ENCODE measurements at places on chromosomes 1 and 21.

GRCh38 chr1:181179987-181180365, 91.5 kb downstream of the IER5 start:
- DNase-seq: peak; percentile 34

GRCh38 chr21:15795533-15795932, 65.8 kb downstream of the USP25 start:
- DNase-seq: no peak

GRCh38 chr21:37660709-37661108, 255.5 kb downstream of the KCNJ6 start:
- no peak for DNase-seq

- DNase-seq: peak; percentile 30
These were observed 129.1 kb downstream of the PIK3R3 start for GRCh38 chr1:46003315-46003714.

- no peak for DNase-seq
These were observed 25.3 kb downstream of the FTCD start for GRCh38 chr21:46129846-46130651.

DNA sequence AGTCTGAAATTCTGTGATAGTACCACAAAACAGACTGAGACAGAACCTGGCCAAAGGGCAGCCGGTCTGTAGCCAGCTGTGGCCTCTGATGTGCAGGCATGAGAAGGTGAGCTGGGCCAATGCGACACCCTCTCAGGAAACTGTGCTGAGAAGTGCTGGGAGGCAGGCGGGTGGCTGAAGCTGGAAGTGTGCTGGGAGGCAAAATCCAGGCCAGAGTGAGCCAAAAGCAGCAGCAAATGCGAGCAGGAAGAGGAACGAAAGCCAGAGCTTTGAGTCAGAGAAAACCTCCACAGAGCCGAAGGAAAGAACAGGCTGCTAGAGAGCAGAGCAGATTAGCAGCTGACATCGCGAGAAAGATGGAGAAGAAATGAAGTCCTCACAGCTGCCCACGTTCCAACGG, 10.2 kb upstream of the ATP13A2 start:
- DNase-seq: no peak

DNA sequence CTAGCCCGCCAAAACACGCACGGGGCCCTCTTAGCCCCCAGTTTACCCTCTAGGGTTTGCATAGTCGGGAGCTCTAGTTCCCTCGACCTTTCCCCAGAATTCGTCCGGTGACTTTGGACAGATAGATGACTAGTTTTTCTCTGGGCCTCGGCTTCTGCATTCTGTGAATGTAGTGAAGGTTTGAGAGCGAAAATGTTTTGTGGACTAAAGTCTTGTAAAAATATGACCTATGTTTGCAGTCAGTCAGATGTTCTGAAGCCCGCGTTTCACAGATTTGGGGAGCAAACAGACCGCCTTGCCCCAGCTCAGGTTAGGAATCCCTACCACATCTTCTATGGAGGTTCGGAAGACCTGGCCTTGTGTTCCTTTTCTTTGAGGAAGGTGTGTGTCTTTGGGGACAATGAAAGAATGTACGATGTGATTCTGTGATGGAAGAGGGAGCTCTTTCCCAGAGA, 401 bp downstream of the UQCRH start:
- no peak for DNase-seq

- DNase-seq: no peak
These were observed at the start of gene AGT for GRCh38 chr1:230713915-230714764. Gene AGT, minus strand, starts transcription at chr1:230714122. Its CDS starts 3,299 bp downstream, at chr1:230710823.

GRCh38 chr1:162889989-162890388, 29.0 kb upstream of the CCDC190 start:
- no peak for DNase-seq

DNA sequence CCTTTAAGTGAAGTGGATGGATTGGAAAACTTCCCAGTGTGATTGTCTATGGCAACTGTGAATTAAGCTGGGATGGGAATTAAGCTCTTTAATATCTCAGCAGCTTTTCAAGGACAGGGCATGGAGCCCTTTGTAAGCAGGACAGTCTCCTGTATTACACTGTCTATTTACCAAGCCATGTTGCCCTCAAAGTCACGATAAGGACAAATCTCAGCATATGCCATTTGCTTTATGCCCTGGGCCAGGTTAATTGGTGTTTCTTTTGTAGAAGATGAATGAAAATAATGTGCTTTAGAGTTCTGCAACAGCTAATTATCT, 17.6 kb downstream of the UTP25 start:
- no peak for DNase-seq

GRCh38 chr1:206075786-206076755, 23.1 kb downstream of the RHEX start:
- DNase-seq: no peak

DNA sequence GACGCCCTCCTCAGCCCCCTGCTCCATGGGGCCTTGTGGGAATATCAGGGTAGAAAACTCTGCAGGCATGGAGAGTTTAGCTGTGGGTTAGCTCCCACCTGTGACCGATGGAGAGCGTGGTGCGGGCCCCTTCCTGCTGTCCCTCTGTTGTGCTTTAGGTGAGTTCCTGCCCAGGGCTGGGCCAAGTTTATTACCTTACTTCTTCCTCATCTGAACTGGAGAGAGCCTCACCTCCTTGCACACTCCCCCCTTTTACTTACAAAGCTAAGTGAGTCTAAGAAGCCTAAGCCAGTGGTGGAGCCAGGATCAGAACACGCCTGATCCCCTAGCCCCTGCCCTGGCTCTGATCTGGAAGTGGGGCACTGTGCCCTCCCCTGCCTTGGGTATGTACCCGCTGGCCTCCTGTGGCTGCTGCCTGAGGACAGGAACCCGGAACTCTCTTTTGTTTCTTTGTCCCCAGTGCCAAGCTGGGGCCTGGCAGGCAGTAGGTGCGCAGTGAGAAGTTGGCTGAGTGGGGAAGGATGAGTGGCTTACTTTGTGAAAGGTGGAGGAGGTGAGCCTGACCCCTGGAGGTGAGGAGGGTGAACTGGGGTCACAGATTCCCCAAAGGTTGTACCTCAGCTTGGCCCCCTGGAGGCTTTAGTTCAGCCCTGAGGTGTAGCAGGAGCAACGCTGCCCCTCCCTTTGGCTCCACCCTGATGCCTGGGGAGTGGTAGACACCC, 32.9 kb downstream of the ARHGEF10L start:
- DNase-seq: peak; percentile 36

- no peak for DNase-seq
These were observed 13.6 kb downstream of the PACC1 start for GRCh38 chr1:212401042-212401441.

- DNase-seq: peak; percentile 96
These were observed 7.8 kb upstream of the PTPRF start for GRCh38 chr1:43522776-43523480.

DNA sequence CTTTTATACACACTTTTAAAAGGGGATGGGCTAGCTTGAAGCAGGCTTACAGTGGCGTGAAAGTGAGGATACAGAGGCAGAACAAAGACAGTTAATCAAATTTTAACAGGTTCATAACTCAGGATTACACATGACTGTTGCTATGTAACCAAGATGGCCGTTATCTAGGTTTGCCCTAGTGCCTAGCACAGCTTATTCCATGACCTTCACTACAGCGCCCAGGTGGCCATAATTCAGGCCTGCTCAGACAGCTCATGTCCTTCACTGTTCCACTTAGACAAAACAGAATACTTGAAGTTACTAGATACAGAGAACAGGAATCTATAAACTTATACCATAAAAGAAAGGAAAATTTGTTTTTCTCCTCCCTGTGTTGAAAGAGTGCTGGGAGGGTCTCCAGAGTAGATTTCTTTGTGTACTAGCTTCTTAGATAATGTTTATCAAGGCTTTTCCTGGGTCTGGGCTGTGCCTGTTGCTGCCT, 6.2 kb upstream of the SPRR2F start:
- peak; percentile 33 for DNase-seq

GRCh38 chr1:31592132-31592531, 15.8 kb downstream of the TINAGL1 start:
- DNase-seq: no peak

DNA sequence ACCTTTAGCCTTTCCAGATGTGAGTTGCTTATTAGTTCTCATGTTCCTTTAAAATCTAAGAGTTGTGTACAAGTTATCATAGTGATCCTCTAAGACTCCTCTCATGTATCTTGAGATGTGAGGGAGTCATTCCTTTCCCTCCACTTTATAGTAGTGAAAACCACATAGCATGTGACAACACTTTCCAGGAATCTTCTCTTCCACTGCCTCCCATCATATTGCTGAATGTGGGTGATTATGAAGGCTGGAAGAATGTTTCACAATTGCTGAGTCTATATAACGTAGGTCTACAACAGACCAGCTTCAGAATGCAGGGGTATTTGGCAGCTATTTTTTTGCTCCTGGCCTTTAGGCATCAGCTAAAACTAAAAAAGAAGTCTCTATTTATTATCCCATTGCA, 44.7 kb upstream of the LRRC7 start:
- no peak for DNase-seq

DNA sequence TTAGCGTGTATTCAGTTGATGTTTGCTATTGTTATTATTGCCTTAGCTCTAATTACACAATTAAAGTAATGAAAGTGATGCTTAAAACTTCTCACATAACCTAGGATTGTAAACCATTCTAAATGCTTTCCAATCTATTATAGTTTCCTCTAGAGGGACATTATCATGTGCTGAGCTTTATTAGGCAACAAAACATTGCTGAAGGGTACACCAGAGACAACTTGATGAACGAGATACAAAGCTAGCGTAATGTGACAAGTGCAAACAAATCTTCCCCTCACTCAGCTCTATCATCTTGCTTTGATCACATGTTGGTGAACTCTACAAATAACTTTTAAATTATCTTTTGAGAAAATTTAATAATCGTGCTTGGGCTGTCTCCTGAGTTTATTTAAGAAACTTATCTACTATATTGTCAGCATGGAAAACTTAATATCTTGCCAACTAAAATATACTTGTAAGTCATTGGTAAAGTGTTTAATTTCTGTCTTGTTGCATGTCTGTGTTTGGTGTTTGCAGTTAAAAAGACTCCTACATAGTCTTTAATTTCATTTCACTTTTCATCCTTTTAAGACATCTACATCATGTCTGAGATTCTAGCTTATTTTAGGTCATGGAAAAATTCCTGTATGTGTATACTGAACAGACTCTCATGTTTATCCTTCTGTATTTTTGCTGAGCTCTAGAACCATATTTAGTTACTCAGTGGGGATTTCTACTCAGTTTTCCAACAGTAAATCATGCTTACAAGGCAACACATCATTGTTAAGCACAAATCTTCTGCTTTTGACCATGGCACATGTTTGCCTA, 104.2 kb upstream of the ADAMTS5 start:
- no peak for DNase-seq

DNA sequence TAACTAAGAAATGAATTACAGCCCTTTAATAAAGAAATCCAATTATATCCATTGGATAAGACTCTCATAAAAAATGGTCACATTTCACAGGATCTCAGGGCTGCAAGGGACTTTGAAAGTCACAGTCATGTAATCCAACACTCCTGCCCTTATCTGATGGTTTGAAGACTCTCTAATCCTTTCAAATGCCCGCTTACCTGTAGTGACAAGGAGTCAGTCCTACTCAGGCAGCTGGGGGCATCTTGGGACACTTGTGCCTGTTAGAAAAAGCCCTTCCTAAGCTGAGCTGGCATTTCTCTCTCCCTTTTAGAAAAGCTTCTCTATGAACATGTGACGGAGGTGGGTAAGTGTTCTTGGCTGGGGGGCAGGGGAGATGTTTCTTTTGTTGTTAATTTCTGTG, 11.0 kb upstream of the ZNF691 start:
- no peak for DNase-seq

- DNase-seq: peak; percentile 36
These were observed 7.7 kb upstream of the CD5L start for GRCh38 chr1:157849229-157849875.

- no peak for DNase-seq
These were observed 12.2 kb upstream of the PPIH start for GRCh38 chr1:42646056-42646455.

- DNase-seq: no peak
These were observed 6.0 kb upstream of the RGS4 start for GRCh38 chr1:163063143-163063542.

GRCh38 chr1:94549706-94550105, 8.1 kb upstream of the F3 start:
- DNase-seq: no peak

DNA sequence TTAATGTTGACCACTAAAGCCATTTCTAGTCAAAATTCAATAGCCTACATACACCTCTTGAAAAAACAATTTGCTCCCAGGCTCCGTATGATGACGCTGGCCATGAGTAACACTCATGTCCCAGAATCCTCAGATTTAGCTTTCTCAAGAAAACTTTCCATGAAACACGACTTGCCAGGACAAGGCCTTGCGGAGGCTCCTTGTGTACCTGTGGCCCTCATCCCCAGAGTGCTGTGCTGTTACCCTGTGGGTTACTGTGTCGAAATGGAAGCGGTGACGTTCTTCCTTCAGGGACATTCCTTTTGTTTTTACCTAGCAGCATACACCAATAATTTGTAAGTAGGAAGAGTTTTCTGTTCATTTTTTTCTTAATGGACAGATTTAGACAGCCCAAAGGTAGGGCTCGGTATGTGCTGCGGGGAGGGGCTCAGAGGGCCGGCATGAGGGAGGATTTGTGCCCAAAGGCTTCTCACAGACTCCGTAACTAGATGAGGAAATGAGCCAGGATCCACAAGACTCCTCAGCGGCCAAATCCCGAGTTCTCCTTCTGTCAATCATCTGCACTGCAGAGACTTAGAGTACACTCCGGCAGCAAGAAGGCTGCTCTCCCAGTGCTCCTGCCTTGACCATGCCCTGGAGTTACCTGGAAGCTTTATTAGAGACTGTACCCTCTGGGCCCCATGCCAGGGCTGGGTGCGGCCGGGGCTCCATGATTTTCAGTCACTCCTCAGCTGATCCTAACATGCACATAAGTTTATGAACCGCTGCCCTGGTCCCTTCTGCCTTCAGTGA, 17.8 kb downstream of the GNG12 start:
- DNase-seq: no peak

DNA sequence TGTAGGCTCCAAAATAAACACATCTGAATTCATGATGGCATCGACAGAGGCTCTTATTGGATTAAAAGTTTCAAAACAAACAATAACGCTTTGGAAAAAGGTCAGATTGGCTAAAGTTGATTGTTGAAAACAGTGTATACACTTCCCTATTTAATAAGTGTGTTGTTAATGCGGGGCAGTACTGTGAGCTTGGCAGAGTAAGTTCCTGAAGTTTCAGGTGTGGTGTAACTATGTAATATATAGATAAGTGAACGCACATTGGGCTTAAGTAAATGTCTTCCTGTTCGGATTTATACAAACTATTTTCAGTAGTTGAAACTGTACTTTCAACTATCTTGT, 810 bp downstream of the ZBTB37 start:
- DNase-seq: no peak

- no peak for DNase-seq
These were observed 167.3 kb downstream of the DISC1 start for GRCh38 chr1:231793893-231794292.

GRCh38 chr1:200960236-200960947, 63.1 kb downstream of the KIF21B start:
- DNase-seq: no peak
